ENCODE measurements at places on chromosomes 5 and 9.
A peak's percentile ranks its signal among the peaks of the same experiment; 100 is the strongest.

DNA sequence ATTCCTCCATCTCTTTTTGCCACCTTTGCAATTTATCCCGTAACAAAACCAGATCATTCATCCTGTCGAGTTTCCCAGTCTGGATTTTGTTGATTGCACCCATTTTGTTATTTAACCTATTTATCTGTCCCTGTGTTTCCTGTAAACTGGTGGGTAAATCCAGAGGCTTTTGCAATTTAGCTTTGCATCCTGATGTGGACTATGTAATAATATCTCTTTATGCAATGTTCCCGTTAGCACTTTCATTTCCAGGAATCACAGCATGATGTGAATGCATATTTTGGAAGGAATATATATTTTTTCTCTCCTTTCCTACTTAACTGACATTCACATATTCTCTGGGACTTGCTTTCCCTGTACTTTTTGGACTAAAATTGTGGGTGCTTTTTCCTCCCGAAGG is 240.3 kb upstream of the GAS1 start:
- no peak for DNase-seq

- DNase-seq, result no peak
Measured at GRCh38 chr5:29277642-29278041, 1915.8 kb upstream of the CDH6 start.

GRCh38 chr9:98118640-98119601 is at the start of gene TRIM14:
Gene TRIM14, minus strand, starts transcription at chr9:98119222. Its CDS starts 34 bp downstream, at chr9:98119188.
- peak; percentile 75 for DNase-seq

GRCh38 chr5:137995077-137995748 is 37.7 kb downstream of the FAM13B start:
- no peak for DNase-seq

DNA sequence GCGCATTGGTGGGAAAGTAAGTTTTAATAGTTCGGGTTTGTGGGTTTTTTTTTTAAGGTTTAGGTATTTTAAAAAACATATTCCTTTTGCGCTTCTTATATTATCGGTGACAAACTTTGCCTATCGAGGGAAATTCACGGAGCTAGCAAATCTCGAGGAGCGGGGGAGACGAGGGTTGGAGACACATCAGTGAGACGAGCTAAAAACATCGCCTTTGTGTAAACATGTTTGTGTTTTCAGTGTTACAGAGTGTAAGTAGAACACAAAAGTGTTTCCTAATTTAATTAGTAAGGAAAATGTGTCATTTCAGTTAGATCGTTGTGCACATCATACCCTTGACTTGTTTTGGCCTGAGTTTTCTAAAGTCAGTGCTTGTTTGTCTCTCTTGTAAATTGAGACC is 945 bp downstream of the BTF3 start:
- no peak for DNase-seq

DNA sequence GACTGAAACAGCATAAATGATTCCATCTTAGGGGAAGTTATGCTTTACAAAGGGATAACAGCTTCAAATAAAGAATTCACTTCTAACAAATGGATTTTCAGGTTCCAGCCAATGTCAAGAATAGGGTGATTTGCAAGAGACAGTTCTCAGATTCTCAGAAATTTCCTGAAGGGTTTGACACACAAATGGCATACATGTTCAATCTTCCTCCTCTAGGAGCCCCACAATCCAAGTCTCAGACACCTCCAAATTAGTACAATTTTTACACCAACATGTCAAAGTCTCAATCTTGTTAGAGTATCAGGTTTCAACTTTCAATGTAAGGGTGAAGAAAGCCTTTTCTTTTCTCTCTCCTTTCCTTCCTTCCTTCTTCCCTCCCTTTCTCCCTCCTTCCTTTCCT is 996.6 kb downstream of the TLE1 start:
- DNase-seq, result no peak

DNA sequence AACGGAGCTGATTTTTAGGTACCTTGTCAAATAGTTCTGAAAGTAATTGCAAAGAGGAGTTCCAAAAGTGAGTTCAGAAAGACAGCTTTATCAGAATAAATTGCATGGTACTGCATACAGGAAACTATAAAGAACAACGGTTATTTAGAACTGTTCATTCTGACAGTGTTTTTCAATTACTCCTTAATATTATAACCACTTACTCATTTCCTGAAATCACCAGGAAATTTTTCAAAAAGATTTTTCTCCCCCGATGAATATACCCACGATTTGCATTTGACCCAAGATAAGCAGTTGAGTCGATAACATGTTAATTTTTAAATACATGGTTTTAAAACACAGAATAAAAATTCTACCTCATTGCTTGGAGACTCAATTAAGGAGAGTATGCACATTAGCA is 9.4 kb downstream of the DOCK8 start:
- DNase-seq, result no peak

DNA sequence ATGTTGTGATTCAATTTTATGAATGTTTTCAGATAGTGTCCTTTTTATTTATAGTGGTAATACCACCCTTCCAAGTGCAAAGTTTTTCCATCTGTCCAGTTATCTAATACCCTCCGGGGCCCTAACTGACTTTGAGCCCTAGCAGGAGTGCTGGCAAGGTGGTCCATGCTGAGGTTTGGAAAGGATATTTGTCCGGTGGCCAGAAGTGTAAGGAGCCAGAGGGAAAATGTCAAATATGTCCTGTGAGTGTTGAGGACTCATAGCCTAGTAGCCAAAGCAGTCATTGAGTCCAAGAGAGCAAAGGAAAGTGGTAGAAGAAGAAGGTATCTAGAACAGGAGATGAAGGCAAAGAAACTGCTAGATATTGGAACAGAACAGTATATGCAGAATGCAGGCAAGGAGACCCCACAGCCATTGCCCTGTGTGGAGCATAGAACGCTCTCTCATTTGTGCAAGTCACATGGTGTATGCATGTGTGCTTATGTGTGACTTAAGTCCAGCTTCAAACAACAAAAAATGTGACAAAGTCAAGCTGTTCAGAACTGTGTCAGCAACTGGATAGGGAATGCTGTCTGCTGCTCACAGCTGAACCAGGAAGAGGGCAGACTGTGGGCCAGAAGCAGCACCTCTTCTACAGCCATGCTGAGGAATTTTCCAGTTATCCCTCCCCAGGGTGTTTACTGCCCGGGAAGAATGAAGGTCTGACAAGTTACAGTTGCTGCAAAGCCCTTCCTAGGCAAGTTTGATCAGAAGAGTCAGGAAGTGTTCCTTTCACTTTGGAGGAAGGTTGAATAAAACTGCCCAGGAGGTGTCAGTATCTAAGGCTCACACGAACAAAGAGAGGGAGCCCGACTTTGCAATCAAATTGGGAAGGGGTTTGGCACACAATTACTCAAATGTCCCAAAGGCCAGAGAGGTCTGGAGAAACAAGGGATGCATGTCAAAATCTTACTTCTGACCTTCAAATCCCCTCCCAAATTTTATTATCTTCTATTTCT is 463.3 kb upstream of the DMAC1 start:
- no peak for DNase-seq

- DNase-seq, result no peak
Measured at GRCh38 chr5:107248066-107248695, 422.6 kb downstream of the EFNA5 start.

GRCh38 chr5:24750355-24750754 is 105.6 kb upstream of the CDH10 start:
- DNase-seq, result no peak

DNA sequence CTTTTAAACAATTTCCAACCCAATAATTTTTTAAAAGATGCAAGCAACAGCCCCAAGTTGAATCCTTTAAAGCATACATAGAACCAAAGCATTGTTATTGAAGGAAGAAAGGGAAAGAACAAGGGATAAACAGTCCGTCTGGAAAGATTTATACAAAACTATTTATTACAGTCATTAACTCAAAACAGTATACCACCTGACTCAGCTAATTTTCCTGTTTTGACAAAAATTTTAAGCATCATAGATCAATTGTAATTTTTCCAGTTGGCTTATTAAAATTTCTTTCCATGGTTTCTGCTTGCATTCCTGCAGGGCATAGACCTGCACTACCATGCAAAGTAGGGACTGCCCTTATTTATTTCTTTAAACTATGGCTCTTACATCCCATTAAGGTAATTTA is 29.9 kb downstream of the AP3B1 start:
- no peak for DNase-seq
